Activated CD4-positive, alpha-beta T cell treated with anti-CD3 and anti-CD28 coated beads, Interleukin-2, amount 50 U/mL, for 24 hours (primary cell): ENCODE measurements at places on chromosomes 16 and 17.
A peak's percentile ranks its signal among the peaks of the same experiment; 100 is the strongest.

DNA sequence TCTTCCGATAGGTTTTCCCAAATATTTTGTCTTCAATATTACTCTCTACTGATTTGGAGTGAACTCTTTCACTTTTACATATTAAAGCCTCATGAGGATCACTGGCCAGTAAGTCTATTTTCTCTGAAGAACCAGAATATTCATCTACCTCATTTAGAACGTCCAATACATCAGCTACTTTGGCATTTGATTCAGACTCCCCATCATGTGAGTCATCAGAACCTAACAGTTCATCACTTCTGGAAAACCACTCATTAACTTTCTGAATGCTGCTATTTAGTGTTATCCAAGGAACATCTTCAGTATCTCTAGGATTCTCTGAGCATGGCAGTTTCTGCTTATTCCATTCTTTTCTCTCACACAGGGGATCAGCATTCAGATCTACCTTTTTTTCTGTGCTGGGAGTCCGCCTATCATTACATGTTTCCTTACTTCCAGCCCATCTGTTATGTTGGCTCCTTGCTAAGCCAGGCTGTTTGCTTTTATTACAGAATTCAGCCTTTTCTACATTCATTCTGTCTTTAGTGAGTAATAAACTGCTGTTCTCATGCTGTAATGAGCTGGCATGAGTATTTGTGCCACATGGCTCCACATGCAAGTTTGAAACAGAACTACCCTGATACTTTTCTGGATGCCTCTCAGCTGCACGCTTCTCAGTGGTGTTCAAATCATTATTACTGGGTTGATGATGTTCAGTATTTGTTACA, 30.9 kb downstream of the BRCA1 start:
- DNase-seq: no peak

DNA sequence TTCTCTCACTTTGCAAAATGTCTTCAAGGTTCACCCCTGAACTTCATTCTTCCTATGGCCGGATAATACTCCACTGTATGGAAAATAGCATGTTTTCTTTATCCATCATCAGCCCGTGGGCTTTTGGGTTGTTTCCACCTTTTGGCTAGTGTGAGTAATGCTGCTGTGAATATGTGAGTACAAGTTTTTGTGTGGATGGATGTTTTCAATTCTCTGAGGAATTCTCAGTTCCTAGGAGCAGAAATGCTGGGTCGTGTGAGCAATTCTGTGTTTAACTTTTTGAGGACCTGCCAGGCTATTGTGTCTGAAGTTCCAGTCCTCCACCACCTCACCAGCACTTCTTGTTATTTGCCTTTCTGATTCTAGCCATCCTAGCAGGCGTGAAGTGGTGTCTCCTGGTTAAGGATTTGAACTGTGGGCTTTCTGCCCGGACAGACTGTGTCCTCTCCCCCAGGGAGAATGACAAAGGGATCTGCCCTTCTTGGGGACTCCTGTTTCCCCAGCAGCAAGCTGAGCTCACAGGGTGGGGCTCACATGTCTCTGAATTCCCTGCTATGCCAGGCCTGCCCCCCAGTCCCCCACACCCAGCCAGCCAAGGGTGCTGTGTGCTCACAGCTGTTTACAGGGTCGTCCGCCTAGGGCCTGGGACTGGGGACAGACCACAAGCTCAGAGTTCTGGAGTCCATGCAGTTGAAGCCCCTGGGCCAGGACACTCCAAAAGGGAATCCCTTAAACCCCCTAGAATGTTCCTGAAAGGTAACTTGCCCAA, 92.2 kb upstream of the CIBAR2 start:
- no peak for DNase-seq

- no peak for DNase-seq
Observed at GRCh38 chr16:69618721-69619120, 53.0 kb downstream of the NFAT5 start.

- no peak for DNase-seq
Observed at GRCh38 chr16:82157836-82158235, 12.2 kb downstream of the MPHOSPH6 start.

DNA sequence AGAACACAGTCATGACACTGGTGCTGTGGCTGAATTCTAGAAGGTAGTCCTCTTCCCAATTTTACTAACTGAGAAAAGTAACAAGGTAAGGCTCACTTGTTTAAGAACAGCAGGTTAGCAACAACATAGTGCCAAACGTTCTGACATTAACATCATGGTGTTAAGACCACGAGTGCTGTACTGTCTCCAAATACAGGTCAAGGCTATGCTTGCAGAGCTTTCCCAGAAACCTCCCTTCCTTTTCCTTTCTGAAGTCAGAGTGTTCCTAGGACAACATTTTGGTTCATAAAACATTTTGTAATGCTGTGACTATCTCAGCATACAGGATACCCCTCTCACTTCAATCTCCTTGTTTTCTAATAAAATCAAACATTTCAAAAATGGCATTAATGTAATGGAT, 144.0 kb downstream of the STX8 start:
- no peak for DNase-seq

DNA sequence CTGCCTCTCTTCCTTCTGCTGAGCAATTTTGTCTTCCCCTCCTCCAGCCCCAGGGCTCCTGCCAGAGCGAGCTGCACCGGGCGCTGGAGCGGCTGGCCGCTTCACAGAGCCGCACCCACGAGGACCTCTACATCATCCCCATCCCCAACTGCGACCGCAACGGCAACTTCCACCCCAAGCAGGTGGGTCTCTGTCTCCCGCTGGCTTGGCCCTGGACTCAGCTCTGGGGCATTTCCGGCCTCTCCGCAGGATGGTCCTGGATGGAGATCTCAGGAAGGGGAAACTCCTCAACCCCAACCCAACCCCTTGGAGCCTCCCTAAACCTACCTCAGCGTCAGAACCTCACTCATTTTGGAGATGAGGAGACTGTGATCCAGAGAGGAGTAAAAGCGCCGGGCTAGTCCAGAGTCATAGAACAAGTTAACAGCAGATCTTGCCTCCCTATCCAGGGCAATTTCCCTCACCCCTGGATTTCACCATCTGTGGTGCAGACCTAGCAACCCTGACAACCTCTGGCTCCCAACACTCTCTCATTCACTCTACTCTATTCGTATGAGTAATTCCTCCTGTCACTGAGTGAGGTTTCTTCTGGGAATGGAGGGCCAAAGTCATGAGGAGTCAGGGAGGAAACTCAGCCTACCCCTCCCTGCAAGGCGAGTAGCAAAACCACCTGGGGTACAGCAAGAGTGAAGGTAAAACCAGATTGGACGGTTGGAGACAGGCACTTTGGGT, 10.8 kb downstream of the IGFBP4 start:
- no peak for DNase-seq

DNA sequence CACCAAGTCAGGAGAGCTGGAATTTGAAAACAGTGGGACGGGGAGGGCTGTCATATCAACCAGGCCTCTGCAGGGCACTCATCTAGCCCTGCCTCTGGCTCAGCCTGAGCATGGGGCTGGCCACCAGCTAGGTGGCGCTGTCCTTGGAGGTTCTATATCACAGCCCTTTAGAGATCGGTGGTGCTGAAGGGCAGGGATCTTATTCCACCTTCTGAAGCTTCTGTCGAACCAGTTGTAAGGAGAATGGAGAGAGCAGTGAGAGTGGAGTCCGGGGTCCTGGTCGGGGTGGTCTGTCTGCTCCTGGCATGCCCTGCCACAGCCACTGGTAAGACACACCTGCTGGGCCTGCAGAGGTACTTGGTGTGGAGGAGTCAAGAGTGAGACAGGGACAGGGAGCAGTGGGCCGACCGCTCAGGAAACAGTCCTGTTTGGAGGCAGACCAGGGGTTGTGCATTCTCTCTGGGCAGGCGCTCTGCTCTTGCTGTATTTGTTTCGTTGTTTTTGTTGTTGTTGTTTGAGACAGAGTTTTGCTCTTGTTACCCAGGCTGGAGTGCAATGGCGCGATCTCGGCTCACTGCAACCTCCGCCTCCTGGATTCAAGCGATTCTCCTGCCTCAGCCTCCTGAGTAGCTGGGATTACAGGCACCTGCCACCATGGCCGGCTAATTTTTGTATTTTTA, at the start of gene CES3:
CES3 (plus strand) TSS at position 202 of the 680 bp plus-strand sequence; CDS start at position 244, 42 bp downstream.
- DNase-seq: no peak

GRCh38 chr17:8940866-8941471, 24.5 kb downstream of the PIK3R5 start:
- no peak for DNase-seq

- no peak for DNase-seq
Observed at GRCh38 chr17:62637809-62638208, 10.3 kb downstream of the MRC2 start.

- DNase-seq: no peak
Observed at GRCh38 chr17:4972752-4973151, 5.1 kb upstream of the SPAG7 start.

- DNase-seq: no peak
Observed at GRCh38 chr16:1871974-1872635, at the start of gene MEIOB. Gene MEIOB (minus strand): TSS chr16:1872164. CDS start chr16:1868175, 3,989 bp downstream.

DNA sequence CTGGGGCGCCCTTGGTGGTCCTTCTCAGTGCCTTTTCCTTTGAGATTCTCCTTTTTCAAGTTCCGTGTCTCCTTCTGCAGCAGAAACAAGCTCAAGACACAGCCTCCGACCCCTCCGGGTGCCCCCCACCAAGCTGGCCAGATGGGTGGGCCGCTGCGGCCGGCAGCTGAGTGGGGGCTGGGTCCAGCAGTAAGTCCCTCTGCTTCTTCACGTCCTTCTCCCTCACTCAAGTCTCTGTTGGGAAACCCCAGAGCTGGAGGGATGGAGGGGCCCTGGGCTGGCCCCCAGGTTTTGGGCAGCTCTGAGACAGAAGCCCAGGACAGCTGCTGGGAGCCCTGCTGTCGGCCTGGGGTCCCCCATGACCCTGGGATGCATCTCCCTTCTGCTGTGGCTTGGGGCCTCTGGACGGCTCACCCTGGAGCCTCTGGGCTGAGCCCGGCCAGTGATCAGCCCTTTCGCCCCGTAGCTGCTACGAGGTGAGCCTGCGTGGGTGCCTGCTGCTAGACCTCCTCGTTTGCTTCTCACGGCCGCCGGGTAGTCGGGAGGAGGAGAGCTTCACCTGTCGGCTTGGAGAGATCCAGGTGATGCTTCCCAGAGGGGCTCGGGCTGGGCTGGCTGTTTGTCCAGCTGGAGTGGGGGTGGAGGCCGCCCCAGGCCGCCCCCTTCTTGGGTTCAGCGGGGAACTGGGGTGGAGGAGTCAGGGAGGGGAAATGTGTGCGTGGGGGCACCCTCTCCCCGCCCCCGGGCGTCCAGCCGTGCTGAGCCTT, 10.7 kb downstream of the ENGASE start:
- no peak for DNase-seq

DNA sequence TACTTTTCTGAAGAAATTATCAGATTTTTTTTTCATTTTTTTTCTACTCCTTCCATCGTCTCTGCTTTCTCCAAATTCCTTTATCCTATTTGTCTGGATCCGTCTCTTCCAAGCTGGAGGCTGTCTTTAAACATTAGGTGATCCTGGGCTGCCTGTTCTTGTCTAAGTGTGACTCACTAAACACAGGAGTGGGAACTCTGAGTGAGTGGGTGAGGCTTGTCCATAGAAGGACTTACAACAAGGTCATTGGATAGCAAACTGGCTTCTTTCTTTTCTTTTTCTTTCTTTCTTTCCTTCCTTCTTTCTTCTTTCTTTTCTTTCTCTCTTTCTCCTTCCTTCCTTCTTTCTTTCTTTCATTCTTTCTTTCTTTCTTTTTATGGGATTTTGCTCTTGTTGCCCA, 18.2 kb downstream of the ALOX15 start:
- no peak for DNase-seq

DNA sequence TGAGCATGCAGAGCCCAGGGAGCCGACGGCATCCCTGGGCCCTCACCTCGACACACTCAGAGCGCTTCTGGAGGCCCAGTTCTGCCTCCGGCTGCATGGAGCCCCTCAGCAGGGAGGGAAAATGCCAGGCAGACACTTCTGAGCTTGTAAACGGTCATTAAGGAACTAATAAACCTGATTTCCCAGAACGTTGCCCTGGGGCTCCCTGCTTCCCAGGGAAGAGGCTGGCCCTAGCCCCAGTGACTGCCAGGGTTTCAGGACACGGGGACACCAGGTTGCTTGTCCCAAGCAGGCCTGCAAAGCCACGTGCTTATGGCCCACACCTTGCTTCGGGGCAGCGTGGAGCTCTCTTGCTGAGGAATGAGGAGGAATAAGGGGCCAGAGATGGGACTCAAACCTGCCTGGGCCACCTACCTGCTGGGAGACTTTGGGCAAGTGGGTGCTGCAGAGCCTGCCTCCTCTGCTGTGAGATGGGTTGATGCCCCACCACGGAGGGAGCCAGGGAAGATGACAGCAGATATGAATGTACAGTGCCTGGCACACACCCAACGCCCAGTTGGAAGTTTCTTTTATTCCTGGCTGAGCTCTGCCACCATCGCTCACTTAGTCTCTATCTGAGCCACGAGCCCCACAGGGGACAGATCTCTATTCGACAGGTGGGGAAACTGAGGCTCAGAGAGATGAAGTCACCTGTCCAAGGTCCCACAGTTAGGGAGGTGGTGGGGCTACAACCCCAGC, 5.4 kb downstream of the RHBDF2 start:
- DNase-seq: no peak

- DNase-seq: no peak
Observed at GRCh38 chr16:11734025-11734652, 8.5 kb downstream of the TXNDC11 start.

- DNase-seq: no peak
Observed at GRCh38 chr17:69069226-69069750, 8.6 kb upstream of the ABCA9 start.

- DNase-seq: peak; percentile 97
Observed at GRCh38 chr17:47720754-47721533, 12.1 kb upstream of the TBX21 start.

GRCh38 chr16:50265260-50265659, 1.1 kb upstream of the ADCY7 start:
- DNase-seq: no peak

GRCh38 chr17:38702166-38702915, 2.7 kb upstream of the MLLT6 start:
- DNase-seq: peak; percentile 72

DNA sequence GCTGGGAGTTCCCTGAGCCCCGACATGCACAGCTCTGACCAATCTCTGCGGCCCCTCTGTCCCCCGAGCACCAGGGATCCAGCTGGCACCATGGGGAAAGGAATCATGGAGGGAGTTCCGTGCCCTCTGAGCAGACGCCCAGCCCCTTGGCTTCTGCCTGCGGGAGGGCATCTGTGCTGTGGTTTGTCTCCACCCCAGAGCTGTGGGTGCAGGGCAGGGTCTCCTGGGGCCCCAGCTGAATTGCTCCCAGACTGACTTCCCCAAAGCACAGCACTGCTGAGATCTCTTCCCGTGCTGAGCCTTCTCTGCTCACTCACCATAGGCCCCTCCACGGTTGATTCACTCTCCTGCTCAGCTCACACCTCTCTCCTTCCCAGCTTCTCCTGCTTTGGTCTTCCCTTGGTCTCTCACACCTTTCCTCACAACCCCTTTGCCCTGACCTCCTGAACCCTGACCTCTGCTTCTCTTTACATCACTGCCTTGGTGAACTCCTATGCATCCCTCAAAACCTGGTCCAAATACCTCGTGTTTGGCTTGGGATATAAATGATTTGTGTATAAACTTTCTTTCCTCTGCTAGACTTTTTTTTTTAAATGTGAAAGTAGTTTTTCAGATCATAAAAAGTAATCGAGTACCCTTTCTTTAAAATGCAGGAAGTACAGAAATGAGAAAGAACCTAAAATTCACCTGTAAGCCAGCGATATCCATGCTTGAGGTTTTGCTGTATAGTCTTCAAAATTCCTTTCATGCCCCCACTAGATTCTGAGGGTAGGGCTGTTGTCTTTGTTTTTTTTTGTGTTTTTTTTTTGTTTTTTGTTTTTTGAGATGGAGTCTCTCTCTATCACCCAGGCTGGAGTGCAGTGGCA, 265.3 kb downstream of the SEC14L1 start:
- DNase-seq: no peak

- DNase-seq: no peak
Observed at GRCh38 chr16:10616756-10617640, 36.6 kb upstream of the EMP2 start.
